Activated CD8-positive, alpha-beta memory T cell treated with anti-CD3 and anti-CD28 coated beads for 48 hours (primary cell): ENCODE measurements at places on chromosomes 12 and 14.

DNA sequence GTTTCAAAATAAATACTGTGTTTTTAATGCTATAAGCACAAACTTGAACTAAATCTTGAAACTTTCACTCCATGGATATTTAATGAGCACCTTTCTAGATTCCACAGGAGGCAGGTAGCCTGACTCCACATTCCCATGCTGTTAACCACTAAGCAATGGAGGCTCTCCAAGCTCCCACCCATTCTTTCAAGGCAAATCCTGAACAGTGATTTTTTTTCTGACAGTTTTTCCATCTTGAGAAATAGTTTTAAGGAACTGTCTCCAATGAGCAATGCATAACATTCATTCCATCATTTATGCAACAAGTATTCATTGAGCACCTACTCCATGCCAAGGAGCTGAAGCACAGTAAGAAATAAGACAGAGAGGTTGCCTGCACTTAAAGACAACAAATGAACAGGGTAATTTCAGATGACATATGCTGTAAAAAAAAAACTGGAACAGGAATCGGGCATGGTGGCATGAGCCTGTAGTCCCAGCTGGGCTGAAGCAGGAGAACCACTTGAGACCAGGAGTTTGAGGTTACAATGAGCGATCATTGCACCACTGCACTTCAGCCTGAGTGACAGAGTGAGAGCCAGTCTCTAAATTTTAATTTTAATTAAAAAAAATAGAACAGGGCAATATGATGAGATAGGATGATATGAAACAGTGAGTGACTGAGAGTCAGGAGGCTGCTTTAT, 102.3 kb upstream of the CPSF6 start:
- DNase-seq = no peak

DNA sequence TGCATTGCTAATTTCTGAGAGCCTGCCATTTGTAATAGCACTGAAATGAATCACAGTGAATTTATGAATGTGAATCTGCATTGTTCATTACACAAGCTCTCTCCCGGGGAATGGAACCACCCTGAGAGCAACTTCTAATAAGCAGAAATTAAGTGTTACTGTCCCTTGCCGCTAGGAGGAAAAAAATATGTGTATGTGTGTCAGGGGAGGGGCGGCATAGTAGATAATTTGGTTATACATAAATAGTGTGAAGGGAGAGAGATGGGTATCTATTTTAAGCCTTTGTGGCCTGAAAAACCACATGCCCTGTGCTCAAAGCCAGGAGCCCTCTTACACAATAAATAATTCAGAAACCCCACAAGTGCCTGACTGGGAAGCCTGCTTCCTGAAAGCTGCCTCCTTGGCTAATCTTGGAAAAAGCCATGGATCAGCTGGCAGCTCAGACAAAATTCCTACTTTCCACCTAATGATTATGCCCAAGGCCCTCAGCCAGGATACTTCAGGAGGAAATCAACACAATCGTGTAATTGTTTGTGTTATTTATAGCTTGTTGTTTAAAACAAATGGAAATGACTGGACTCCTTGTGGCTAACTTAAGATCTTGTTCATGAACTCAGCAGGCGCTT, 366.2 kb upstream of the KITLG start:
- no peak for DNase-seq

GRCh38 chr12:95258151-95258550, 40.5 kb downstream of the VEZT start:
- no peak for DNase-seq

GRCh38 chr12:26749781-26750180, 83.2 kb downstream of the ITPR2 start:
- DNase-seq = no peak

DNA sequence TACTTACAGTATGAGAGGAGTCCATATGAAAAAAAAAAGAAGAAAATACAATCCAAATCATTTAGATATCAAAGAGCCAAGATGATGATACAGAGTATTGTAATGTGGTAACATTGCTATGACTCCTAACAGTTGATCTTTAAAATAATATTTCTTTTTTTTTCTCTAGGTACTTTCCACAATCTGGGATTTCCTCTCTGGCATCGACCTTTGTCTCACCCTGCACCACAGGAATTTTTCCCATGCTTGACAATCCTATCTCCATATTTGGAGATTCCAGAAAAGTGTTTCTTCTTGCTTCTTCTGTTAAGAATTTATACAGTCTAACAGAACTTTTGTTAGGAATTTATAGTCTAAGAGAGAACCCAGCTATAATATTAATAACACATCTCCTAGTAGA, 184.4 kb downstream of the ITPR2 start:
- DNase-seq = no peak

GRCh38 chr12:107684990-107685359, 624 bp upstream of the PWP1 start:
- DNase-seq = no peak

DNA sequence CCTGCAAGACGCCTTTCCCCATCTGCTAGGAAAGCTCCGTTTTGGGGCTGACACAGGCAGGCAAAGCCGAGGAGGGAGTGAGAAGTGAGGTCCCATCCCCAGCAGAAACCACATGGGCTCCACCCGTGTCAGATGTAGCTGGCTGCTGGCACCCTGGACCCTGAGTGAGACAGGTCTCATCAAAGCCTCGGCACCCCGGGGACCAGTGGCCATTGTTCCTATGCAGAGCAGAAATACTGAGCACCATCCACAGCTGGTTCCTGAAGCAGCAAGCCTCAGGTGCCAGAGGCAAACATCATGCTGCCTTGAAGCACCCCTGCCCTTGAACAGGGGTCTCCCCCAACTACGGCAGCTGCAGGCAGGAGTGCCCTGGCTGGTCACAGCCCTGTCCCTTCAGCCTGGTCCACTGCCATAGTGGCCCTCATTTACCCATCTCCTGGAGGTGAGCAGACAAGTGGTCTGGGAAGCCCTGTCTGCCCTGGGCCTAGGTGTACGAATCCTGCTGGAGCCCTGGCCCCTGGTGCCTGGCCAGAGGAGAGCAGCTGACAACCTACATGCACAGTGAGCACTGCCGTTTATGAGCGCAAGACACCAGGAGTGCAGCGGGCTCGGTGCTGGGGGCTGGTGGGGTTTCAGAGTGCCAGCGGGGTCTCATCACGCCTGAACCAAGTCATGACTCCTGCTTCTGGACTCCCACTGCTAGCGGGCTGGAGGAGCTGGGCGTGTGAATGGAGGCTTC, 289.8 kb upstream of the RTL1 start:
- DNase-seq = no peak

- no peak for DNase-seq
Observed at GRCh38 chr12:129844662-129845220, 59.1 kb downstream of the TMEM132D start.

DNA sequence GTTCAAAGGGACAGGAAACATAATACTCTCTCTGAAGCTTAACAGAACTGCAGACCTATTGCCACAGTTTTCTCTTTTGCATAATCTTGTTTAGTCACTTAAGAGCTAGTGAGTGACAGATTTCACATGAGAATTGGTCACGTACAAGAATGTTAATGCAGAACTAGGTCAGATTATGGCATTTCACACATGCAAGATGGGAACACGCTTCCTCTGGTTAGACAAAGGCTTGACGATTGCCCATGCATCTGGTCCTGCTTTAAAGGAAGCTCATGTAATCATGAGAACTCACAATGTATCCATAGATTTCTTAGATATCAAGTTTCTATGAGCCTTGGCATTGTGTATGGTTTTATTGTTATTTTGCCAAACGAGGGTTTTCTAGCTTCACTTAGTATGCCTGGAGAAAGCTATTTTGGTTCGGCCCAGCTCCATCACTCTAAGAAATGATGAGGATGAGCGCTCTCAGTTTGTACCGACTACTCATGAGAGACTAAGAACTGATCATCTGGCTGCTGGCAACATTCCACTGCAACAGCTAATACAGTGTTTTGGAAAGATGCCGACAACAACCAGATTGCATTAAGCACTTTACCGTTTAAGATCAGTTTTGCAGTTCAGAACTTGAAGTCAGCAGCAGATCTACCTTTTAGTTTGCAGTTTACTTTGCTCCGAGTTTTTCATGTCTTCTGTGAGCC, 380.0 kb downstream of the DIO2 start:
- no peak for DNase-seq

- no peak for DNase-seq
Observed at GRCh38 chr14:91396013-91396660, 21.5 kb downstream of the CCDC88C start.

GRCh38 chr12:121489874-121490273, 90.0 kb downstream of the RNF34 start:
- DNase-seq = no peak

DNA sequence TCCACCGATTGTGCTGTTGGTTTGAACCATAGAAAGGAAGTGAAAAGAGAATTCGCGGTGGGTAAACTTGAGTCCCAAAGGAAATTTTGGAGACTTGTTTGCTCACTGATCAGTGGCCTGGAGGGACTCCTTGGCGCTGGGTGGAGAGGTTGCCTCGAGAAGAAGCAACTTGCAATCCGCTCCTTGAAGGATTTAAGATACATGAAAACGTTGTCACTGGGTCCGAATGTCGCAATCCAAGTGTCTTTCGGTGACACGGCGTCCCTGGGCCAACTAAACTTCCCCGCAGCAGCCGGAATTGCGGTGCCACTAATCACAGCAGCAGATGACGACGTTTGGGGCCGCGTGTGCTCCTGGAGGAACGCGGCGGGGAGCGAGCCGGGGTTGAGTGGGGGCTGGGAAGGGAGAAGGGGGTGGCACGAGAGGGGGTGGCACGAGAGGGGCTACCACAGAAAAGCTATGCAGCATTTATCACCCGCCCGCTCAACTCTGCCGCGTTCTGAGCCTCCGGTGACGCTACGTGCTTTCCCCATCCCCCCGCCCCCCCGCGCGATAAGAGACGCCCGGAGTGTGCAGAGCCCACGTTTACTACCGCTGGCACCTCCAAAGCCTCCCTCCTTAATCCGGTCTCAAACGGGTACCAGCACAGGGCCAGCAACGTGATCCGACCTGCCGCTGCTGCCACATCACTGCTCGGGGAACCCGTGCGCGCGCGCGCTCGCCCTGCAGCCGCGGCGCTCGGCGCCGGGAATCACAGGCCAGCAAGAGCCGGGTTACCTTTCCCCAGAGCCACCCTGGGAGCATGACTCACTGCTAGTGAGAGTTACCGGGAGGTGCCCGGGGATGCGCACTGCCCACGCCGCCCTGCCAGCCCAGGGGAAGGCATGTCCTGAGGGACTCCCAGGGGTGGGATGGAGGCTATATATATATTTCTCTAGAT, 833 bp upstream of the BHLHE41 start:
- no peak for DNase-seq

DNA sequence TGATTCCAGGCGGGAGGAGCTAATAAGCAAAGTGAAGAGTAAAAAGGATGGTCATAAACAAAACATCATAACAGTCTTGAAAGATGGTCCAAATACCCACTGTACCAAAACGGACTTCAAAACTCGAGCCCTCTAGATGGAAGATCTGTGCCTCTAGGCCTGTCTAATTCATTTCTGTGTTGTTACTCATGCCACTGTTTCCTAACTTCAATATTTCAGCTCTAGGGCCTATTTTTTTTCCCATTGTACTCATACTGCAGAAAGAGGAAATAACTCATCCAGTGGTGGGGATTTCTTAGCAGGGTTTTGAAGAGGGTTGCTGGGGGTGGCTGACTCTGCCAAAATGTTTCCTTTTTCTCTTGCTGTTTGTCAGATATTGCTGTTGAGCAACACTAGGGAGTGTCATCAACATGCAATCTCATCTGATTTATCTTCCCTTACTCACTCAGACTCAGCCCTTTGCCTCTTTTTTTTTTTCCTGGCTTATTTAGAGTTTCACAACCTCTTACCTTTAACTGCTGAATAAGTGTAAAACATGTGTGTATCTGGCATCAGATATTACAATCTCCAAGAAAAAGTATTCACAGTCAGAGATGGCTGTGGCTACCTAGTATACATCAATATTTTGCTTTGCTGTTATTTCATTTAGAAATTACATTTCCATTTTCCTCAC, 189.6 kb downstream of the DUSP6 start:
- no peak for DNase-seq

- no peak for DNase-seq
Observed at GRCh38 chr12:89087149-89087825, 265.0 kb downstream of the DUSP6 start.

- no peak for DNase-seq
Observed at GRCh38 chr12:89796798-89797382, 88.3 kb upstream of the ATP2B1 start.

DNA sequence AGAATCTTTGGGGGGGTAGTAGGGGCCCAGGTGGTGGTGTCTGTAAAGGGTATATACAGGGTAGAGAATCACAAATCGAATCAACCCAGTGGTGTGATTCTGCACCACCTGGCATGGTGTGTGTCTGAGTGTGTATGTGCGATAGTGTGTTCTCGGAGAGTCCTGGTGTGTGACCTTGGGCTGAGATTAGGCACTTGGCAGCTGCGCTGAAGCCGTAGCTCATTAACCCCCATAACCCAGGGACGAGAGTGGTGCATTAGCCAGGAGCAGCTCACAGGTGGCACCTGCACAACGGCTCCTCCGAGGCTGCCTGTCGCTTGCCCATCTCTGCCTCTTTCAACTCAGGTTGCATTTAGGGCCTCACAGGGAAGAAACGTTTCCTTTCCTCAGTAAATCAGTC, 15.6 kb upstream of the TESC start:
- DNase-seq = no peak

DNA sequence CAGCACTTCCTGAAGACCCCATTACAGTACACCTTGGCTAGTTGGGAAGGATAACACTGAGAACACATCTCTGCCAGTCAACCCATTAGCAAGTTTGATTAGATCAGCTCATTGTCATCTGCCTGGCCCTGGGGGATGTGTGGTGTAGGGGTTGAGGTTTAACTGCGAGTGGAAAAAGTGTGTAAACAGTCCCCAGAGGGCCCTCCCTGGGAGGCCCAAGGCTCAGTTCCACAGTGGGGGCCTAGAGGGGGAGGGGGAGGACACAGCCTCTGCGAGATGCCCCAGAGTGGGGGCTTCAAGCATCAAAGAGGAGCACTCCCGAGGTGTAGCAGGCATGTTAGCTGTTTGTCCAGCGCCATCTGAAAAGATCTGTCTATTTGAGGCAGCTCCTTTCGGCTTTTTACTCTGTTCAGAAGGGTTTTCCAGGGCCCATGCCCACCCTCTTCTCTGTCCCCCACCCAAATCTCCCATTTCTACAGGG, 344 bp downstream of the LPAR5 start:
- no peak for DNase-seq
